Muscle of leg (tissue), 16 donors: ENCODE measurements at places on chromosomes 4 and X. TPM values are rescaled to one million over a fixed set of nuclear protein-coding genes. Genes with fewer than 3 reads are reported as not detected.
A peak's percentile ranks its signal among the peaks of the same experiment; 100 is the strongest.

Gene BBS7
- 11.9 TPM for polyA plus RNA-seq

Gene ZCCHC18
- 2.1 TPM for polyA plus RNA-seq

Gene BMP3
- 3.2 TPM for polyA plus RNA-seq

DNA sequence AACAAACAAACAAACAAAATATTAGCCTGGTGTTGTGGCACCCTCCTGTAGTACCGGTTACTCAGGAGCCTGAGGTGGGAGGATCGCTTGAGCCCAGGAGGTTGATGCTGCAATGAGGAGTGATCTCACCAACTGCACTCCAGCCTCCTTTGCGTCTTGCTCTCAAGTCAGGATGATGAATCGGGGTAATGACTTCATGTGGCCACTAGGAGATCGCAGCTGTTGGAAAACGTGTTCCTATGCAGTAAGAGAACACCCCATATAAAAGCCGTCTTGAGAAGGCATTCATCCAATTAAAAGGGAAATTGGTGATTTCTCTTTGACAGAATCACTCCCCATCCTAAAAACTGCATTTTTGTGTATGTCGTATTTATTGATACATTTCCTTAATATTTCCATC, 6.9 kb downstream of the CCNB3 start:
- DNase-seq = no peak

Gene HSFX2
- 0.82 TPM for polyA plus RNA-seq

- DNase-seq = no peak
These were observed 38.9 kb downstream of the ANXA10 start for GRCh38 chr4:168131196-168131595.

DNA sequence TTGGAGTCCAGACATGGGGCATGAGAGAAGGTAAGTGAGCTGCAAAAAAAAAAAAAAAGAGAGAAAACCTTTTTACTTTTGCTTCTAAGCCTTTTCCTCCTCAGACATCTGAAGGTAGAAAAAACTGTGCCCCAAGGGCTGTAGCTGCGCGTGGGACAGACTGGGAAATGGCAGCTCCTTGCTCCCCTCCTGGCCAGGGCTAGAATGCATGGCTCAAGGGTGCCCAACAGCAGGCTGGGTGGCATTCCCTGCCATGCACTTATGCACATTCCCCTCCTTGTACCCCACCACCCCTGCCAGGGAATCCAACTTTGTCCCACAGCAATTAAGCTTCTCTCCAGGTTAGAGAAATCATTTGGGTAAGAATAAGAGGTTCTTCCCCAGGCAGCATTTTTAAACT, 421.2 kb downstream of the TRAM1L1 start:
- DNase-seq = no peak

GRCh38 chrX:45850197-45850774, 649.6 kb upstream of the DIPK2B start:
- DNase-seq = no peak

DNA sequence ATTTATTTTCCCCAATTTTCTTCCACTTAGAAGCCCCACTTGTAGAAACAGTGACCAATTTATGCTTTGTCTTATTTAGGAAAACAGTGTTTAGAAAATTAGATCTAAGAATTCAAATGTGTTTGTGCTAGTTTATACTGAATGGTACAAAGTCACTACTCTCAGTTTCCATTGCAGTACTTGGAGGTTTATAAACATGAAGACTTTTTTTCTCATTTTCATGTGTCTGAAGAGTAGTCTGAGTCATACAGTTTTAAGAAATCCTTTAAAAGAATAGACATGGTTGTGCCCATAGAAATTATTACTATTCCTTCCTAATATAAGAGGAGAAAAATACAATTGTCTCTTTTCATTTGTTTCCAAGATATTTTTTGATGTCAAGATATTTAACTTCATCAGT, 458.7 kb downstream of the NAF1 start:
- no peak for DNase-seq

- no peak for DNase-seq
These were observed 146.4 kb downstream of the PCDH19 start for GRCh38 chrX:100263650-100264049.

GRCh38 chr4:181018913-181019312, 1224.3 kb upstream of the TENM3 start:
- no peak for DNase-seq

Gene FAM200B
- polyA plus RNA-seq = 28.1 TPM

Gene KIAA0232
- 20.8 TPM for polyA plus RNA-seq

GRCh38 chr4:26474551-26474950, 15.7 kb downstream of the CCKAR start:
- peak; percentile 28 for DNase-seq

- no peak for DNase-seq
These were observed 442.1 kb downstream of the CENPC start for GRCh38 chr4:67103001-67103747.

DNA sequence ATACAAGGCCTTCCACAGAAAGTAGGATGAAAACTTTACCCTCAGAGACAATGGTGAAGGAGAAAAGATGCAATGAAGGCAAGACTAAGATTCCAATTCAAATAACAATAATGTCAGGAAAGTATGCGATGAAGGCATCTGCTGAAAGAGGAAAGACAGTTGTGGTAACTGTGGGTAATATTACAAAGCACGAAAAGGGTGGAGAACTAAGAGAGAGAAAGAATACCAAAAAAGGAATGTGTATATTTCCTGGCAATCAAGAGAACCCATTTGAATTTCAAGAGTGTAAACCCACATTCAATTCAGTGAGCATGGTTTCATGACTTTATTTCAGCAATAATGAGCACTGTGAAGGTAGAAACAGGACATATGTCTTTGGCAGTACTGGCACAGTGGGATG, 225.5 kb downstream of the PALLD start:
- no peak for DNase-seq

GRCh38 chr4:88722276-88722780, 24.7 kb upstream of the NAP1L5 start:
- no peak for DNase-seq
